Peyer's patch (tissue), 4 donors: ENCODE measurements at places on chromosomes 3 and 15. TPM values are rescaled to one million over a fixed set of nuclear protein-coding genes. Genes with fewer than 3 reads are reported as not detected.

Gene SCAANT1
- not detected for total RNA-seq

Gene PEX11A
- total RNA-seq = 4.1 TPM

Gene DPH6
- 17.0 TPM for total RNA-seq

Gene GCHFR
- 286 TPM for total RNA-seq

Gene TTLL13
- total RNA-seq = not detected

Gene GABRA5
- not detected for total RNA-seq

Gene OXTR
- total RNA-seq = not detected

Gene HDAC11
- total RNA-seq = 19.8 TPM

Gene DPH3
- 33.8 TPM for total RNA-seq

Gene TADA3
- 38.0 TPM for total RNA-seq
